Activated naive CD4-positive, alpha-beta T cell treated with Interleukin-2 at 50 U/mL for 16 hours (primary cell): ENCODE measurements at places on chromosomes 1 and 21.

GRCh38 chr1:44660176-44660575, 14.1 kb downstream of the TMEM53 start:
- no peak for DNase-seq

DNA sequence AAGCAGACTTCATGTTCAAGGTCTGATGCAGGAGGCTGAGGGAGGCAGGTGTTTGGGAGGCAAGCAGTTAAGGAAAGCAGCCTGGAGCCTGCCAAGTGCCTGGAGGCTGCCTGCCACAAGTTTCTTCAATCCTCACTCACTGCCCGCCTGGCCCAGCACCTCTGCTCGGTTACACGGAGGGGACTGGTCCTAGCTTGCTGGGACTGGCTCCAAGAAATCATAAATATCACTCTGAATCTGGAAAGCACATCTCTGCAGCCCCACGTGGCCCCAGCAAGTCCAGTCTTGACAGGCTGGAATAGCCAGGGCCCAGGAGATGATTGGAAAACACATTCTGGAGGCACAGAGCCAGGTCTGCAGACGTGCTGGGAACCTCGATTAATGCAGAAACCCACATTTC, 83.9 kb downstream of the BCAR3 start:
- DNase-seq: no peak

- DNase-seq: no peak
Measured at GRCh38 chr1:55143684-55144083, 71.5 kb downstream of the USP24 start.

DNA sequence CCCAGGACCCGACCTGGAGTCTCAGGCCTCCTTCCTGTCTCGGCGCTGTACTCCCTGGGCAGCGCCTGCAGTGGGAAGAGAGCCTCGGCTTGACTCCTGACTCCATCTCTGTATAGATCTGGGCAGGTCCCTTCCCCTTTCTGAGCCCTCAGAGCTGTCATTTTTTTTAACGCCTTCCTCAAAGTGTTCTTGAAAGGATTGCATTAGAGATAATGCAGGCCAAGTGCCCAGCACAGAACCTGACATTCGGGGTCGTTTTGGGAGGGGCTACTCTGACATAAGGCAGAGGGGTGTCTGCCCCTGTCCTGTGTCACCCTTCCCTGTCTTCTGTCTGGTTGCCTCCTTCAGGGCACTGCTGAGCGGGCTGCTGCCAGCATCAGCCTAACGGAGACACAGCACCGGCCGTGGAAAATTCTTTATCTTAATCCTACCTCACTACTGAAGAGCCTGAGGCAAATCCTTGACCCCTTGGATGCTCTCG, 271.6 kb downstream of the TRABD2B start:
- no peak for DNase-seq

GRCh38 chr1:94535879-94536278, 5.7 kb downstream of the F3 start:
- no peak for DNase-seq

GRCh38 chr1:12478612-12478985, 139.4 kb downstream of the DHRS3 start:
- peak; percentile 19 for DNase-seq

DNA sequence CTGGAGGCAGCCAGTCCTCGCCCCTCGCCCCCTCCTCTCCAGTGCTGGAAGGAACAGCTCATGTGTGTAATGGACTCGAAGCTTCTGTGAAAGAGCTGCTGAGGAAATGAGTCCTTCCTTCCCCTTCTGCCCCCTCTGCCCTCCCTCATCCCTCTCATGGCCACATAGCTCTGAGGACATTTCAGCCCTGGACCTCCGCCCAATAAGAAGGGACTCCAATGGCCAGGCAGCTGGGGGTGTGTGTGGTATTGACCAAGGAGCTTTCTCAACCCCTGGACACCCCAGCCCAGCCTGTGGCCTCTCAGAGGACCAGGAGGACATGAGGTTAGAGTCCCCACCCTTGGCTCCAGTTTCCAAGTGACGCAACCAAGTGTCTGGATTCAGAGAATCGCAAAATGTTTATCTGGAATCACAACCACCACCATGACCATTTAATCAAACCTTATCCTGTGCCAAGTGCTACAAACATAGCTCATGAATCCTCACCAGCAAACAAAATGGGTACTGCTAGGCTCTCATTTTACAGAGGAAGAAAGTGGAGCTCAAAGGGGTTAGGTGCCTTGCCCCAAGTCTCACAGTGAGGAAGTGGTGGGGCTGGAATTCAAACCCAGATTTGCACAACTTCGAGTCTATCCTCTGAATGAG, 47.8 kb upstream of the ECE1 start:
- DNase-seq: no peak

GRCh38 chr1:159428536-159428935, 3.5 kb upstream of the OR10J4 start:
- DNase-seq: no peak

DNA sequence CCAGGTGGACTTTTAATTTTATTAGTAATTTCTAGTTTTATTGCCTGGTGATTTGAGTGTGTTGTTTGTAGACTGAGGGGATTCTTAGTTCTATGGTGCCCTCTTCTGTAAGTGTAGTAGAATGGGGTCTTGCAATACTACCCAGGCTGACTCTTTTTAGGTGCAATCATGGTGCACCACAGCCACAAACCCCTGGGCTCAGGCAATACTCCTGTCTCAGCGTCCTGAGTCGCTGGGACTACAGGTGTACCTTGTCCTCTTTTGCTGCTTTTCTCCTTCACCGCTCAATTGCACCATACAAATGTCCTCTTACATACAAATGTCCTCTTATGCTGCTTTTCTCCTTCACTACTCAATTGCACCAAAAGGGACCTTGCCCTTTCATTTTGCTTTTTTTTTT, 43.1 kb downstream of the SCP2 start:
- no peak for DNase-seq

GRCh38 chr21:43284700-43285099, 115.9 kb downstream of the CRYAA start:
- no peak for DNase-seq

GRCh38 chr1:41650028-41650880, 165.8 kb upstream of the EDN2 start:
- peak; percentile 39 for DNase-seq
